ENCODE measurements at places on chromosomes 1 and 21.

GRCh38 chr1:14184454-14184853 is 414.0 kb upstream of the KAZN start:
- DNase-seq = no peak

GRCh38 chr1:36829066-36829465 is 205.2 kb downstream of the GRIK3 start:
- DNase-seq = no peak

GRCh38 chr1:244406337-244406736 is 45.4 kb downstream of the ADSS2 start:
- no peak for DNase-seq

DNA sequence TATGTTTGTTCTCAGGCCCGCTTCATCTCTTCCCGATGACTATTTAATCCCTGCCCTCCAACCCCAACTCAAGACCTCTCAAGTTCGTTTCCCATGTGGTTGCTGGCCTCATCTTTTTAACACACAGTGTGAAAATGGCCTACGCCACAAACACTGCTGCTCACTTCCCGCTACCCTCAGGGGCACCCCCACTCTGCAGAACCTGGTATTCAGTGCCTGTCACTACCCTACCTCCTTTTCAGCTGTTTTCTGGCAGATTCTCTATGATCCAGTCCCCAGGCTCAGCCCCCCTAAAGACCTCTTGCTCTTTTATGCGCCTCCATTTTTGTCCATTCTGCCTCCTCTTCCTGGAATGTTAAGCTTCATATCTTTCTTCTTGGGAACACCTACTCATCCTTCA is 152.6 kb upstream of the C1orf174 start:
- no peak for DNase-seq

GRCh38 chr1:220326578-220326977 is 54.3 kb upstream of the RAB3GAP2 start:
- DNase-seq = no peak

DNA sequence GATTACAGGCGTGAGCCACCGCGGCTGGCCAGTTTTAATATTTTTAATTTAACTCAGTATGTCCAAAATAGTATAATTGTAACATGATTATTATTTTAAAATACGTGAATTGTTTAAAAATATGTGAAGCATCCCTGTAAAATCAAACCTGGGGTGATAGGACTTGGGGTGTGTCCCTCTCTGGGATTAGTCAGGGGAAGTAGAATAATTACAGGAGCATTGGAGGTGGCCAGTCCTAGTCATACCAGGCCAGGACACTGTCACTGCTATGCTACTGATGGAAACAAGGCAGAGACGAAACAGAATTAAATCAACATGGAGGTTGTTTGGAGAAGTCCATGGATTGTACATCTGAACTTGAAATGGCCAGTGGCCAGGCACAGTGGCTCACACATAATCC is 16.8 kb downstream of the SZRD1 start:
- no peak for DNase-seq

- no peak for DNase-seq
Observed at GRCh38 chr21:42081138-42081537, 10.0 kb downstream of the UMODL1 start.

DNA sequence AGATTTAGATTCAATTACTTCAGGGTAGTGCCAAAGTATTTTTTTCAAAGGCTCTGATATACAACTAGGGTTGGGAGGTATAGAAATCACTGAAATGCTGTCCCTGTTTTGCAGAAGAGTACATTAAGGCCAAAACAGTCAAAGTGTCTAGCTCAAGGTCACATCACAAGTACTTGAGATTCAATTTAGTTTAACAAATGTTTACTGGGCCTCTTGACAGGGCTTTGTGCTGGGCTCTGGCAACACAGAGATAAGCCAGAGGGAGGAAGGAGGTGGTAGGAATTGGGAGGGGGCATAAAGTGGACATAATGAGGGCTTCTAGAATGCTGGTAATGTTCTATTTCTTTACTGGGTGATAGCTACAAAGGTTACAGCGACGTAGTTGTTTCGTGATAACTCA is 2.3 kb upstream of the SLC9A1 start:
- no peak for DNase-seq

- DNase-seq = no peak
Observed at GRCh38 chr1:197786280-197786679, 11.0 kb upstream of the DENND1B start.

- DNase-seq = no peak
Observed at GRCh38 chr1:15786581-15786980, 20.9 kb downstream of the UQCRHL start.

- no peak for DNase-seq
Observed at GRCh38 chr1:93190432-93190831, 9.9 kb downstream of the CCDC18 start.

- DNase-seq = no peak
Observed at GRCh38 chr1:226187019-226187322, 430 bp upstream of the ACBD3 start.

DNA sequence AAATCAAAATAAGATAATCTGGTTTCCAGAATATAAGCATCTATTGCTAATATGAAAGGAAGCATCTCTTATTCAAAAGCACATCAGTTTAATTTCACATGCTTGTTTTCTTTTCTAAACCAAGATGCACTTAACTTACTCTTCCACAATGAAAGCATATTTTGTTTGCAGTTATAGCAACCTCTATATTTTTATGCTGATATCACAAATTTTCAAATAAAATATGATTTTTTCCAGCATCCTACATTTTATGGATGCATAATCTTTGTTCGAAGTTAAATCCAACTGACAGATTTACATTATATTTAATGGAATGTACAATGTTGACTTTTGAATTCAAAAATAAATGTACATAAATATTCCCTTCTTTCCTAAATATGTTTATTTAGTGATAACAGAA is 978.3 kb upstream of the B3GALT2 start:
- no peak for DNase-seq

DNA sequence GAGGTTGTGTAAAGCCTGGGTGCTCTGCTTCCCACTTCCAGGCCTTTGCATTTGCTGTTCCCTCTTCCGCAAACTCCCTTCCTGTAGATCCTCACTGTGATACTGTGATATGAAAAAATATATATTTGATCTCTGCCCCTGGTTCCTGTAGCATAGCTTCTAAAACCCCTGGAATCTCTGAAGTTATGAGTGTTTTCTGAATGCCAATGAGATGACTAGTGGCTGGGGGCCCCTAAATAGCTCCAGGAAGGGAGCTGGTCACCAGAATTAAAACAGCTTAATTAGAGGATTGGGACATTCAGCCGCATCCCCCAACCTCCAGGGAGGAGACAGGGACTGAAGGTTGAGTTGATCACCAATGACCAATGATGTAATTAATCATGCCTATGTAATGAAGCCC is 21.9 kb downstream of the DUSP10 start:
- DNase-seq = no peak

DNA sequence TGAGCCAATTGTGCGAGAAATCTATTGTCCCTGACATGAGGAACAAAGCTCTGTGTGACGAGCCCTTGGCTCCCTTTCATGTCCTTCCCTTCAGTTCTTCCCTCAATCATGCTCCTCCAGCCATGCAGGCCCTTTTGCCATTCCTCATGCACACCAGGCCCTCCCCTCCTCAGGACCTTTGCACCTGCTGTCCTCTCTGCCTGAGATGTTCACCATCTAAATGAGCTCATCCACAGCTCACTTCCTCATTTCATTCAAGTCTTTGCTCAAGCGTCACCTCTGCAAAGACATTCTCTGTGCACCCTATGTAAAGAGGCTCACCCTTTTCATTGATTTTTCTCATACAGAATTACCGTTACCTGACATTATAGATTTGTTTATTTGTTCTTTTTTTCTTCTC is 43.7 kb downstream of the C8B start:
- DNase-seq = no peak

DNA sequence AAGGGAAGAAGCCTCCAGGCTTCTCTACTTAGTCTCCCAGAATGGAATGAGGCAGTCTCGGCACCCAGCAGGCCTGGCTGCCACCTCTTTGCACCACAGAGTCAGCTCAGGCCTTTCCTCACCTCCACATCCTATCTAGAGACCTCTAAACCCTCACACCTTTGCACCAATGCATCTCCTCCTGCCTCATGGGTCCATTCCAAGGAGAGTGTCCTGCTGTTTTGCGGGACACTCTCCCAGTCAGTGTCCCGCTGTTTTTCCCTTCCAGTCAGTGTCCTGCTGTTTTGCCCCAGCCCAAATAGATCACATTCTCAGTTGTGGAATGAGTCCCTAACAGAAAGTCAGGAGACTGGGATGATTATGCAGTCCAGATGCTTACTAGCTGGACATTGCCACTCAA is 185.6 kb upstream of the CAMK1G start:
- DNase-seq = no peak

GRCh38 chr1:4022715-4023114 is 122.6 kb upstream of the C1orf174 start:
- DNase-seq = no peak

GRCh38 chr1:187264995-187265602 is 436.4 kb downstream of the PLA2G4A start:
- DNase-seq = no peak

DNA sequence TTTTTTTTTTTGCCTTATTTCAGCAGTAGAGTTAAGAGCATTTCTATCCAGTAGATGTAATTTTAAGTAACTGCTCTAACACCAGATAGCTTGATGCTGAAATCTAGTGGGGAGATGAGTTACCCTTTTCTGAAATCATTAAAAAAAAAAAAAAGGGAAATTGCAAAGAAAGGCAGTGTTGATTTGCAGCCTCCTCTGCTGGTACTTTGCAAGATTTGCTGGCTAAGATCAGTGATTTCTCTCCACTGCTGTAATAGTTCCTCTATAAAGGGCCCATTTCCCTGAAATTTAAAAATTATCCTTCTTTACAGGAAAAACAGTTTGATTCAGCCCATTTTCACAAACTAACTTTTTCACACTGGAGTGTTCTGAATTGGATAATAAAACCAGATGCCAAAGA is 120.6 kb downstream of the PTBP2 start:
- no peak for DNase-seq

GRCh38 chr1:40050863-40051262 is 10.3 kb downstream of the CAP1 start:
- DNase-seq = no peak

Measured in stimulated activated CD8-positive, alpha-beta memory T cell treated with anti-CD3 and anti-CD28 coated beads, Interleukin-4, amount 100 ng/mL, for 4 hours (primary cell).